ENCODE measurements at places on chromosomes 5 and 9.

DNA sequence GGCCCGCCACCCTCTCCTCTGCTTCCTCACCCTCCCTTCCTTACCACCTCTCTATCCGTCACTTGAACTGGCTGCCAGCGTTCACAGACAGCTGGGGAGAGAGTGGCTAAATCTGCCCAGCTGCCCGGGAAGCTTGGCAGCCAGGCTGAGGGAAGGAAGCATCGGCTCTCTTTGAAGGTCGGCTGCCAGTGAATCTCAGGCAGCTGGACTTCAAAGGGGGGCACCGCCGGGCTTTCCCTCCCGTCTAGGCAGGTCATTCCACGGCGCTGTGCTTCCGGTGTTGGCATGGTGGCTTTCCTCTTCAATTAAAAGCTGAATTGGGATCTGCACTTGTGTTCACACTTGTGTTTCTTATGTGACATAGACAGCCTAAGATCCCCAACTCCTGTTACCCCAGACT lies 174.0 kb downstream of the GDNF start:
- no peak for DNase-seq

- DNase-seq: peak; percentile 93
Observed at GRCh38 chr9:128554155-128554862, 1.9 kb downstream of the SPTAN1 start.

- DNase-seq: peak; percentile 21
Observed at GRCh38 chr9:70639853-70640814, 225.7 kb upstream of the KLF9 start.

DNA sequence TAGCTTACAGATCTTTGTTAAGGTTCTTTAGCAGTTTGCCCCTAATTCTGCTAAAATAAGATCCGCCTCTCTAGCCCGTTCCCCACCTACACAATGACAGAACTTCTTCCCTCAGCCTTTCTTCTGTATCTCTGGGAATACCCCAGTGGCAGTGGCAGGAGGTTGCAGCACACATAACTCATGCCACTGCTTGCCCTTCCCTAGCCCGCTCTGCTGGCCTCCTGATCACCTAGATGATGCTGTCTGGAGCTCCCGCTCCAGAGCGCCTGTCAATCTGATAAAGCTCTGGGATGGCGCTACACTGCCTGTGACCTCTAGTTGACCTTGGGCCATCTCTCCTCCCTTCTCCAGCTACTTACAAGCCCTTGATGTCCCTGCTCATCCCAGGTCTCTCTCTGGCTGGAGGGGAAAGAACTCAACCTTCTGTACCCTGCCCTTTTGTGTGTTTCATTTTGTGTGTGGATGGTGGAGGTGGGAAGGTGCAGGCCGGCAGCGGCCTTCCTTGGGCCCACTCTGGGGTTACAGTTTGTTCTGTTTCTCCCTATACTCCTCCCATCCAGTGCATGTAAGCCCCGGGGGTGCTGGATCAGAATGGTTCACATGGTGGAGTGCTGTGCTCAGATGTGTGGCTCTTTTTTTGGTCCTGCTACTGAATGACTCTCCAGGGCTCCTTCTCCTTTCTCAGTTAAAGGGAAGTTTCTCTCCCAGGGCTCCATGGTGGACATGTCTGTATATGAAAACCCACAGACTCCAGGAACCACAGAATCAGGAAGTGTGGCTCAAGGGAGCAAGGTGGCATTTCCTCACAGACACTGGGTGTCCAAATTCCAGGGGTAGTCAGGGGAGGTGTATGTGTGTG lies 29.1 kb downstream of the MTX3 start:
- DNase-seq: no peak

DNA sequence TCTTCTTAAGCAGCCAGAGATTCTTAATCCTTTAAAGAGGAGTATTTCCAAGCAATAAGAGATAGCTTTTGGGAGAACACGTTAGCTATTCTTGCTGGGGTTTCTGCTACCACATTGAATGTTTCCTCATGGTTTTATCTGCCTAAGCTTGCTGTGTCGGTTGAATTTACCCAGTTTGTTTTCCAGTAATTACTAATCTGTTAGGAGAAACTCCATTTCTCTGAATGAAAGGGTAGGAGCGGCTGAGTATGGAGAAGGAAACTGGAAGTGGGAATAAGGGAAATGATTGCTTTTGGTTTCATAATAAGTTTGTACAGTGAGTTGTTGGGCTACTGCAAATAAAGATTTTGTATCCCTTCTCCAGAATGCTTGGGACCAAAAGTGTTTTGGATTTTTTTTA lies 1.2 kb downstream of the JAK2 start:
- DNase-seq: no peak

DNA sequence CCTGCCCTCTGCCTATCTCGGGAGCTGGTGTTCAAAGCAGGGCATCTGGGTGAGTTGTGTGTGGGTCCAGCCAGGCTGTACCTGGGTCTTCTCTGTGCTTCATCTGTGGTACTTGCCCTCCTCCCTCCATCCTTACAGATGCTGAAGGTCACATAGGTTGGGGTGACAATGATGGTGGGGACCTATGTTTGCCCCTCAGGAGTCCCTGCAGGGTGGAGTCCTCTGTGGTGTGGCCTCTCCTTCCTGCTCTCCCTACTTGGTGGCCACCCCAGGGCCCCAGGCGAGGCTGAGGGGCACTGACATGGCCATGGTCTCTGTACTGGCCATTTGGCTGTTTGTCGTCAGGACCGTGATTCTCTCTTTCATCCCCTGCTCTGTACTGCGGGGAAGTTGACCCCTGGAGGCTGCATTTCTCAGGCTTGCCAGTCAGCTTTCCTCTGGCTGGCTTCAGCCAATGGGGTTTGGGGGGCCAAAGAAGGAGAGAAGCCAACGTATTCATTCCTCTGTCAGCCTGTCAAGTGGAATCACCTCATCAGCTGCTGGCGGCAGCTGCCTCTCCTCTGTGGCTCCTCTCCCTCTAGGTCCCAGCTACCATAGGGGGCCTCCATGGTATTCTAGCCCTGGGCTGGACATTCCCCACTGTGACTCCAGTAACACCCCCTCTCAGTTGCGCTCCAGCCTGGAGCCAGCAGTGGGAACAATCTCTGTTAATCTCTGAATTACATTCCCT lies 4.6 kb downstream of the DCANP1 start:
- DNase-seq: no peak

- no peak for DNase-seq
Observed at GRCh38 chr9:70159630-70160029, 99.1 kb upstream of the SMC5 start.

DNA sequence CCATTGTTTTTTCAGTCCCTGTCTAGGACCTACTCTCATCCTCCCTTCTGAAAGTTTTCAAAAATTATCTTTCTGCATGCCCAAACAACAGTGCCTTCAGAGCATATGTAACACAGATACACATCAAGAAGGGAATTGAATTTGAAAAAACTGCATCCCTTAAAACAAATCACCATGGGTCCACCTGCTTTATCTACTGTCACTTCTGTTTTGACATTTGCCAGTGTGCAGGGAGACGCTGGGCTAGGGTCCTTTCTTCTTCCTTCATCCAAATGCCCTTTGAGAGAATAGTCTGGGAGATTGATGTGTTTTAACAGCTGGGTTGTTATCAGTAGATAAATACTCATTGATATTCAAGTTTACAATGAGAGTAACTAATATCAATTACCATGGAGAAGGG lies 1630.1 kb downstream of the MAT2B start:
- DNase-seq: no peak

DNA sequence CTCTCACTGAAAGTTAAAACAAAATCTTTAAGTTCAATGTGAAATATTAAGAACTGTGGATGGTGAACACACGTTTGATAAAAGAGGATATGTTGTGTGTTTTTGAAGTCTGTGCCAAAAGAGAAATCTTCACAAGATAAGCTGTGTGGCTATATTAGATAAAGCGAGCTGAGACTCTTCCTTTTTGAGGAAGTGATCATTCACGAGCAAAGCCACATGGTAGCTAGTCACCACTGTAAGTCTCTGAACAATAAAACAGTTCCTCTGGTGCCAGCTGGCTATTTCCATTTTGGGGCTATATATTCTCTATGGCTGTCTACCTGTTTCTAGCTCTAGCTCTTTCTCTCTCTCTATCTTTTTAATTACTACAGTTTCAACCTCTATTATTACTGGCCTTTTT lies 1849.2 kb upstream of the C9orf72 start:
- no peak for DNase-seq

- no peak for DNase-seq
Observed at GRCh38 chr9:136020206-136020605, 59.0 kb upstream of the UBAC1 start.

All from H54 (cell line).